ENCODE measurements at places on chromosomes 1 and 21.

- peak; percentile 87 for DNase-seq
Observed at GRCh38 chr21:35932232-35932911, 128.0 kb downstream of the SETD4 start.

GRCh38 chr1:33045246-33045645 lies 8.6 kb upstream of the AK2 start:
- no peak for DNase-seq

- DNase-seq: no peak
Observed at GRCh38 chr1:226596531-226597165, 48.1 kb downstream of the STUM start.

DNA sequence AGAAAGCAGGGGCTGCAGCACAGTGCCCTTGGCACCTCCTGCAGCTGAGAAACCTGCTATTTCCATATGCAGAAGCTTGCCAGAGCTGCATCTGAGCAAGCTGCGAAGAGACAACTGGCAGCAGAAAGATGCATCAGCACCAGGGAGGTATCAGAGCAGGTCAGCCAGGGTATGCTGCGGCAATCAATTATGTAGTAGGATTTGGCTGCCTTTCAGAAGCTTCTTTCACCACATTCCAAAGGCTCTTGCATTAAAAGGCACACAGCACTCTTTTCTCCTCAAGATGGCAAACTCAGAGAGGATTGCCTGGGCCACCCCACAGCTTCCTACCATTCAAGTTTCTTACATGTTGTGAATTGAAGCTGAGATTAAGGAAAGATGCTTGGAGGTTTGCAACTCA lies 47.6 kb upstream of the RAP1A start:
- DNase-seq: no peak

DNA sequence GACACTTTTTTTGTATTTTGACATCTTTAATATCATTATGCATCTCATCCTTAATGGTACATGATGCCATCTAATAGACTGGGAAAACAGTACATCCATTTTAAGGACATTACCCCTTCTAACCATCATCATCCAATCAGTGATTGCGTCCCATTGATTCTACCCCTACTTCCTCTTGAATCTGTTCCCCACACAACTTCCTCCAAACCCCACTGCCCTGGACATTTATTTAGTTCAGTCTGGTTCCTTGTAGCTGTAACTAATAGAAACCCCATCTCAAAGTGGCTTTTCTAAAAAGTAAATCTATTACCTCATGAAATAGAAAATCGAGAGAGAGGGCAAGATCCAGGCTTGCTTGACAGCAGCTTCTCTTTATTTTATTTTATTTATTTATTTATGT lies 2.1 kb upstream of the ITLN1 start:
- DNase-seq: no peak

GRCh38 chr1:237556911-237557310 lies 333.8 kb downstream of the ZP4 start:
- no peak for DNase-seq

DNA sequence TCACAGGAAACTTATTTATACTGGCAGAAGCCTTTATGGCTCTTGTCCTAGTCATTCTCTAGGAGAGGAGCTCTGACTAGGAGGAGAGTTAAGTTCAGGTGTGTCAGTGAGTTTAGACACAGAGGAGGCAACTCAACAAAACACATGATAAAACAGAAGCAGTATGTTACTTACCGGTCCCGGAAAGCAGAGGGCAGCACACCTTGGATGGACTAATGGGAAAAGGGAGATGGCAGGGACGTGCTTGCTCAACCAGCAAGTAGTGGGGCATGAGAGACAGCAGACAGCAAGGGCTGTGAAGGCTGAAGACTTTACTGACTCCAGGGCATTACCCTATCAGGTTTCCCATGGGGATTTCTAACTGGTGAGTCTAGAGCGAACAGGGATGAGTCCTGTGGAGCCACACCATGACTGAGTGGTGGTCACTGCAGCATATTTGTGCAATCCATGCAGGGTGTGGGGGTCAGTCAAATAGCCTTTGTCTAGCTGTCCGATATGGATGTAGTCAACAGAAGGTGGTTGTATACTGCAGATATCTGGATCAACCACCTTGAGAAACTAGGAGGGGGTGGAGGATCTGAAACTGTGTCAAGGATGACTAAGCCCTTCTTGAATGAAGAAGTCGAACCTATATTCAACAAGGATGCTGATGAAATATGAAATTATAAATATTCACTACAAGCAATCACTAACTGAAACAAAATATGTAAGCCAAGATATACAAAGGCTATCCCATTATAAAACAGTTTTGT lies 596.3 kb upstream of the CHRM3 start:
- DNase-seq: no peak

DNA sequence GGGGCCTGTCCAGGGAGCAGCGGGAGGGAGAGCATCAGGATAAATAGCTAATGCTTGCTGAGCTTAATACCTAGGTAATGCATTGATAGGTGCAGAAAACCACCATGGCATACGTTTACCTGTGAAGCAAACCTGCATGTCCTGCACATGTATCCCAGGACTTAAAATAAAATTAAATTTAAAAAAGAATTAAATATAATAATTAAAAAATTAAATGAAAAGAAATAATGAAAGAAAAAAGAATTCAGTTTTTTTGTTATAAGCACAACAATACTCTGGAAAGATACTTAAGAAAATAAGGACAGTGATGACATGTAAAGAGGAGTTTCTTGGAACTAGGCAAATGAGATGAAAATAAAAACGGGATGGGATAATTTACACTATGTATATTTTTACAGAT lies 386.2 kb downstream of the LRRIQ3 start:
- DNase-seq: no peak

DNA sequence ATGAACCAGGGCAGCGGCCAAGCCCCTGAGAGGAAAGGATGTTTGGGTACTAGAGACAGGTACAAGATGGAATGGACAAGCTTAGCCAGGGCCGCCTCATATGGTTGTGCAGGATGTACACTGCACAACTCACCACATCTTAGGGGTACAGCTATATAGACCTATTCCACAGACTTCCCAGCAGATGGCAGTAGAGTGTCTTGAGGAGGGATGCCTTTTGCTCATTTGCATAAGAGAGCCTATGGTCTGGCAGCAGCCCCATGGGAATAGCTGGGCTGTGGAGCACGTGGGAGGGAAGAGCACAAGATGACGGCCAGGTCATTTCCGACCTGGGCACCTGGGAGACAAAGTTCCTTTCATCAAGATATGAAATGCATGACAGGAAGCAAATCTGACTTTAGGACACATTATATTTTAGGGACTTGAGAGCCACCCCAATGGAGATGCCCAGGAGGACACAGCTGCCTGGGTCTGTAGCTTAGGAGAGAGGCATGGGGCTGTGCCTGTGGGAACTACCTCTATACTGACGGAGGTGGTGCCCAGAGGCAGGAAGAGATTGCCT lies 215.5 kb downstream of the KCNJ6 start:
- peak; percentile 71 for DNase-seq

DNA sequence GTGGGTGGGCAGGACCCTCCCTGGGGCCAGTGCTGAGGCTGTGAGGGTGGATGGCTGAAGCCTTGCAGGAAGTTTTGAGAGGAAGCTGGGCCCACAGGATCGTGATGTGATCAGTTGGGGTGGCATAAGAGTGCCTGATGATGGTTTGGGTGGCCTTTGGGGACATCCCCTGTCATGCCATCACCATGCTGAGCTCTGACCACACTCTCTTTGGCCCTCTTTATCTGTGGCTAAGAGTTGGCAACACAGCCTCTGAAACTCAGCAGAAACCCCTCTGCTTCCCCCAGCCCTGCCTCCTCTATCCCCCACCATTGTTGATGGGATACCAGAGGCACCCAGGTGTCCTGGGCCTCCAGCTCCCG lies 19.8 kb downstream of the MIIP start:
- no peak for DNase-seq

GRCh38 chr1:171530676-171531075 lies 45.3 kb downstream of the PRRC2C start:
- DNase-seq: no peak

- no peak for DNase-seq
Observed at GRCh38 chr1:202172015-202172355, 11.6 kb upstream of the PTPN7 start.

GRCh38 chr1:34426325-34426896 lies 249.7 kb downstream of the C1orf94 start:
- no peak for DNase-seq

DNA sequence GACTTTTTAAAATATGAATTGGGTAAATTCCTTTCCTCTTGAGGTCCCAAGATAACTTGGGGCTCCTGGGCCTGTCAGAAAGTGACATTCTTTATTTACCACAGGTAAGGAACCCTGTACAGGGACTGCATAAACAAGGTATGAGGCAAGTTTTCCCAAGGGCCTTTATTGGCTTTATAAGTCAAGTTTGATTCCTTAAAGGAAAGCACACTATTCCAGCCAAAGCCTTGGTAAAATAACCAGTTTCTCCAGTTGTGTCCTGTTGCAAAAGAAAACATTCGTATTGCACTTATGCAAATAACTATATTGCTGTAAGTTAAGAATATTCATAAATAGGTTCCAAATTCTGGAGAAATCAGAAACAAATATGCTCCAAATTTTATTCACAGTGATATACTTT lies 21.9 kb upstream of the METTL18 start:
- no peak for DNase-seq

GRCh38 chr1:93433407-93433961 lies 14.4 kb upstream of the FNBP1L start:
- no peak for DNase-seq

- no peak for DNase-seq
Observed at GRCh38 chr1:59917026-59917784, 9.4 kb downstream of the CYP2J2 start.

- no peak for DNase-seq
Observed at GRCh38 chr1:52913014-52913413, 8.5 kb downstream of the ECHDC2 start.

GRCh38 chr1:184598403-184599193 lies 156.1 kb downstream of the EDEM3 start:
- no peak for DNase-seq

DNA sequence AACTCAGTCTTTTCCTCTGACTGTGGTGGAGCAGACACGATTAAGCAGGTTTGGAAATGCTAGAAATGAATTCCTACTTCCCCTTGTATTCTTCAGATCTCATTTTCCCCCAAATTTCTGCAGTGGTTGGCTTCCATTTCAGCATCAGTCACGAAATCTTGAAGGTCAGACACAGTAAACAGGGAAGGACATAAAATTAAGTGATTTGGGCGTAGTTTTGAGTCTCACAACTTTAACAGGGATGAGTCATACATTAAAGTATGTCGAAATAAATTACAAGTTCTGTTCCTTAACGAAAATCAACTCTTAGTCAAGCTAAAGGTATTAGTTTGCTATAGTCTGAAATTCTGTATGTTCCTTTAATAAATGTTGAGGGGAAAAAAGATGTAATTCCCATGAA lies 61.1 kb downstream of the HNRNPR start:
- no peak for DNase-seq

DNA sequence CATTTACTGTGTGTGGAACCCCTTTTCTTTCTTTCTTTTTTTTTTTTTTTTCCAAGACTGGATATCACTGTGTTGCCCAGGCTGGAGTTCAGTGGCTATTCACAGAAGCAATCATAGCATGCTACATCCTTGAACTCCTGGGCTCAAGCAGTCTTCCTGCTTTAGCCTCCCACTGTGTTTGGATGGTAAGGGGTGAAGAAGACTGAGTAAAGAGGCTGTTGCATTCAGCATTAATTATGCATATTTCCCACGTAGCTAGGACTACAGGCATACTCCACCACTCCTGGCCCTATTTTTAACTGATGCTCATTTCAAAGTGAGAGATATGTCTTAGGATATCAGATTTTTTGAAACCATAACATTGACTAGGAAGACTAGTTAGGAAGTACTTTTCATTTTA lies 39.5 kb downstream of the PHACTR4 start:
- no peak for DNase-seq

- DNase-seq: no peak
Observed at GRCh38 chr1:30195424-30196134, 527.8 kb downstream of the MATN1 start.

GRCh38 chr1:7145947-7146346 lies 360.7 kb downstream of the CAMTA1 start:
- DNase-seq: no peak

- no peak for DNase-seq
Observed at GRCh38 chr1:160630523-160631451, 16.1 kb downstream of the SLAMF1 start.

GRCh38 chr1:205568135-205568468 lies 63.6 kb downstream of the CDK18 start:
- DNase-seq: peak; percentile 17

DNA sequence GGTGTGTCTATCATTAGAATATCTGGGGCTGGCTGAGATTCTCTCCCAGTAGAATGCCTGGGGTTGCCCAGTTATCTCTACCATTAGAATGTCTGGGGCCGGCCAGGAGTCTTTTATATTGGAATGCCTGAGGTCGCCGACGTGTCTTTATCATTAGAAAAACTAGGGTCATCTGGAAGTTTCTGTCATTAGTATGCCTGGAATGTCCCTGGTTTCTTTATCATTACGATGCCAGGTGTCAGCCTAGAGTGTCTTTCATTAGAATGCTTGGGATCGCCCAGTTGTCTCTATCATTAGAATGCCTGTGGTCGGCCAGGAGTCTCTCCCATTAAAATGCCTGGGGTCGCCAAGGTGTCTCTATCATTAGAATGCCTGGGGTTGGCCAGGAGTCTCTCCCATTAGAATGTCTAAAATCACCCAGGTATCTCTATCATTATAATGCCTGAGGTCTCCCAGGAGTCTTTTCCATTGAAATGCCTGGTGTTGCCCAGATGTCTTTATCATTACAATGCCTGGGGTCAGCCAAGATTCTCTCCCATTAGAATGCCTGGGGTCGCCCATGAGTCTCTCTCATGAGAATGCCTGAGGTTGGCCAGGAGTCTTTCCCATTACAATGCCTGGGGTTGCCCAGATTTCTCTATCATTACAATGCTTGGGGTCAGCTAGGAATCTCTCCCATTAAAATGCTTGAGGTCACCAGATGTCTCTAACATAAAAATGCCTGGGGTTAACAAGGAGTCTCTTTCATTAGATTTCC lies 53.2 kb downstream of the RNF187 start:
- no peak for DNase-seq

- no peak for DNase-seq
Observed at GRCh38 chr1:197268012-197268411, at the start of gene CRB1. CRB1 (plus strand) TSS chr1:197268252; CDS start chr1:197268413, 161 bp downstream.

Measured in islet precursor cell (in vitro differentiated cells).